NAMALWA (cell line): ENCODE measurements at places on chromosomes 3 and 15.

- DNase-seq: no peak
Observed at GRCh38 chr3:66017591-66017990, 21.1 kb downstream of the MAGI1 start.

DNA sequence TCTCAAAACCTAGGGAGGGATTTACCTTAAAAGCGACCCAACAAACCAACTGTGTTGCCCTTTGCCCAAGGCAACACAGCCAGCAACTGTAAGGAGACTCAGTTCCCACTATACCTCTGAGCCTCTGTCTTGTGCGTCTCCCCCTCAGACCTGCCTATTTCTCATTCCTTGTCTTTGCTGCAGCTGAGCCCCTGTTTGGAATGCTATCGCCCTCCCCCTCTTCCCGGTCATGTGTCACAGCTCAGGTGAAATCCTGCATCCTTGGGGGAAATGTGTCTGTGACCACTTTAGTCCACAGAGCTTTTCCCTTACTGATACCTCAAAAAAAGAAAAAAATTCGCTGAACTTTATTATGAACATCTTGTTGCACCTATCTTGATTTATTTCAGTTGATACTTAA, 52.0 kb upstream of the LRIG1 start:
- DNase-seq: no peak

- DNase-seq: no peak
Observed at GRCh38 chr15:88487178-88487795, 19.8 kb downstream of the MRPS11 start.

- peak; percentile 47 for DNase-seq
Observed at GRCh38 chr15:40441565-40442531, 1.1 kb downstream of the BAHD1 start.

DNA sequence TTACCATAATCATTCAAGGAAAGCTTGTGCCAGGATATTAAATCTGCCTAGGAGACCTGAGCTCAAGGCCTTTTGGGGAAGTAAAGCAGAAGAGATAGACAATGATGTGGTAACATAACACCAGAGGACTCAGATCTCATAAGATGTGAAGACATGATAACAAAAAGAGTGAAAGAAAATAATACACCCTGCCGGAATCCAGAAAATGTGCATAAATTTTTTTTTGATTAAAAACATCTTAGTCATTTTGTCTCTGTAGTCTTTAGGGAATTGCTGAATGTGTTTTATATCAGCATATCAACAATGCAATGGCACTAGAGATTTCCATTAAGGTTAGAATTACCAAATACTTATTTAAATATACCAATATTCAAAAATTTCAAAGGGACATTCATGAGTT, 326.8 kb upstream of the ROBO1 start:
- no peak for DNase-seq

- no peak for DNase-seq
Observed at GRCh38 chr3:64578797-64579196, 109.0 kb downstream of the ADAMTS9 start.

- no peak for DNase-seq
Observed at GRCh38 chr3:32818970-32819511, 1.2 kb downstream of the TRIM71 start.

GRCh38 chr3:72204452-72204851, 419.5 kb upstream of the PROK2 start:
- no peak for DNase-seq
